ENCODE measurements at places on chromosomes 7 and 10.

GRCh38 chr7:147412109-147412508 lies 1178.5 kb upstream of the C7orf33 start:
- DNase-seq: no peak

DNA sequence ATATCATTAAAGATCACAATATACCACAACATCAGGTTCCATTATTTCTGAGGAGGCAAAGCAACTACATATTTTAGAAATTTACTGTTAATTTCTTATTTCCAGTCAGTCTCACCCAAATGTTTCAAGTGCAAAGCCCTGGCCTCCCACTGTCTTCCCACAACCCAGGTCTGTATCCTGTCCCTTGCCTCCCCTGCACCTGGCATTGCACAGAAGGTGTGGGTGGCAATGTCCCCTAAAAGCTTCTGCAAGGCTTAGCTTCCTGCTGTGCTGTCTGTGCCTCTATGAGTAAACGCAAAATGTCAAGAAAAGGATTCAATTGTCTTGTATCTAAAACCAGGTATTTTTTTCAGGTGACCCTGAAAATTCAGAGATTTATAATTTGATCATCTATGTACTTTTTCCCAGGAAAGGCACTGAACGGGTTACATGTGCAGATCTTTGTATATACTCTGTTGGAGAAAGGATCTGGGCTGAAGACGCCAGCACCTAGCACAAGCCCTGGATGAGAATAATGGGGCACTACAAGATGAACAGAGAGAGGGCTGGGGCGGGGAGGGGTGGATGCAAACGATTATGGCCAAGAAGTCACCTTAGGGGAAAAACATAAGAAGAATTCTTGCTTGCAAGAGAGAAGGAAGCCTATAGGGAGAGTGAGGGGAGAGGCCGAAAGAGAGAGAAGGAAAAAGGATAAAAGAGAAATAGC lies 3.1 kb upstream of the ANTXRL start:
- DNase-seq: no peak

- DNase-seq: no peak
These were observed 43.4 kb downstream of the DNMBP start for GRCh38 chr10:99966306-99966705.

- no peak for DNase-seq
These were observed 175.1 kb downstream of the LRRTM3 start for GRCh38 chr10:67100951-67101350.

DNA sequence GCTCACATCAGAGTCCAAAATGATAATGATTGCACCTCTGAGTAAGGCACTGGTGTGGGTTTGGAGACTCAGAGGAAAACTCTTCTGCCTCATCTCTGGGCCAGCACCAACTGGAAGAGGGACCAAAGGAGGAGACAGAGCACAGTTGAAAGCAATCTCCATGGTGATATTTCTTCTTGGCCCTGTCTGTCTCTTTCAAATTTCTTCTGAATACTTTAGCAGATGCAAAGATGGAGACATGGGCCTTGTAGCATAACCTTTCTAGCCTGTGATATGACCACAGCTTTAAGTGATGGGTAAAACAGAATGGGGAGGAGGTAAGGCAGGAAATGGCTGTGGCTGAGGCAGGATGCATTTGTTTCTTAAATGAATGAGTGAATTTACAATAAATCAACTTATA lies 12.2 kb upstream of the GIMAP7 start:
- DNase-seq: no peak

DNA sequence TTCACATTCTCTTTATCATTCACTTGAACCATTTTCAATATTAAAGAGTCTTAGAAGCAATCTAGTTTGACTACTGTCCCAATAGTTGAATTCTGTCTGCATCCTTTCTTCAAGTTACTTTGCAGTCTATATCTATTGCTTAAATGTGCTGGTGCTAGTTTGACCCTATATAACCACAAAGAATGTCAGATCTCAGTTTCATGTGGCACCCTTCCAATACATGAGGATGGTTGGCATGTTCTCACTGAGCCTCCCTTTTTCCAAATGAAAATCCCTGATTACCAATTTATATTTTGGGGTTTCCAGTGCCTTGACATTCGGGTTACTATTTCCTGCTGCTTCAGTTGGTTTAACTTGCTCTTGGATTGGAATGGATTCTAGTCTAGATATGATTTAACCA lies 292.7 kb downstream of the EXOC4 start:
- no peak for DNase-seq

- peak; percentile 51 for DNase-seq
These were observed 237.2 kb upstream of the KAT6B start for GRCh38 chr10:74589226-74589673.

DNA sequence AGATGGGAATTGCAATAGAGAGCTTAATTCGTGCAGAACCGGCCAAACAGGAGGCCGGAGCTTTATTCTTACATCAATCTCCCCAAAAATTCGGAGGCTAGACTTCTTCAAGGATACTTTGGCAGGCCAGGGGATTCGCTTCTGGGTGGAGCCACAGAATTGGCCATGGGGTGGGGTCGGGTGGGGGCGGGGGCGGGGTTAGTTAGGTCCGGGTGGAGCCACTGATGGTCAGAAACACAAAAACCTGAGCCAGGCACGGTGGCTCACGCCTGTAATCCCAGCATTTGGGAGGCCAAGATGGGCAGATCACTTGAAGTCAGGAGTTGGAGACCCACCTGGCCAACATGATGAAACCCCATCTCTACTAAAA lies 87.5 kb downstream of the SEPTIN14 start:
- DNase-seq: no peak

DNA sequence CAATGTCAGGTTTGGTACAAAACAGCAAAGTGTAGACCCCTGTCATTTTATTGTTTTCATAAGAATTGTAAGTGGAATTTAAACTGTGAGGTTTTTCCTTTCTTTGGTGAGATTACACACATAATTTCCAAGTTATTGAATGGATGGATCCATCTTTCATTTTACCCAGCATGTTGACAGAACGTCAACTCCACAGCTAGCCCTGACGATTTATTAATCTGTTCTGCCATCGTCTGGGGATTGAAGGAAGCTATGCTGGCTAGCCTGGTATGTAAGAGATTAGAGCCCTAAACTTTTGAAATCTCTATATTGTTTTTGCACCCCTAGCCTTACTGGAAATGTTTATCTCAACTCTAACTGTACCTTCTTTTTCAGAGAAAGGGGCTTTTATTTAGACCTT lies 8.6 kb downstream of the WNT16 start:
- DNase-seq: no peak

- DNase-seq: no peak
These were observed 64.3 kb upstream of the MDFIC start for GRCh38 chr7:114857605-114858004.

GRCh38 chr7:21543528-21544302 lies 876 bp downstream of the DNAH11 start:
- DNase-seq: no peak

GRCh38 chr7:30866939-30867338 lies 44.7 kb upstream of the AQP1 start:
- no peak for DNase-seq

DNA sequence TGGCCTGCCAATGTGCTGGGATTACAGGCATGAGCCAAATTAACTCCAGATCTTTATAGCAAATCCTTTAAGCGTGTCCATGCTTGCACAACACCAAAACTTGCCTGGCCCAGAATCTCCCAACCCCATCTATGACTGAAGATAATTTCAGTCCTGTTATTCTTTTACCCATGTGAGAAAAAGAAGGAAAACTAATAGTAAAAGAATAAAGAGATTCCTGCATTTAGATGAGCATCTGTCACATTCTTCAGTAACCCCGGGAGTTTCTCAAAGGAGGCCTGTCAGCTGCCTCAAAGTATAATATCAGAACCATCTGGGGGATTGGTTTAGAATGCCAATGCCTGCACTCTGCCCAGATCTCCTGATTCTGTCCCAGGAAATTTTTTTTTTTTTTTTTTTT lies 158.1 kb upstream of the KMT2E start:
- no peak for DNase-seq

DNA sequence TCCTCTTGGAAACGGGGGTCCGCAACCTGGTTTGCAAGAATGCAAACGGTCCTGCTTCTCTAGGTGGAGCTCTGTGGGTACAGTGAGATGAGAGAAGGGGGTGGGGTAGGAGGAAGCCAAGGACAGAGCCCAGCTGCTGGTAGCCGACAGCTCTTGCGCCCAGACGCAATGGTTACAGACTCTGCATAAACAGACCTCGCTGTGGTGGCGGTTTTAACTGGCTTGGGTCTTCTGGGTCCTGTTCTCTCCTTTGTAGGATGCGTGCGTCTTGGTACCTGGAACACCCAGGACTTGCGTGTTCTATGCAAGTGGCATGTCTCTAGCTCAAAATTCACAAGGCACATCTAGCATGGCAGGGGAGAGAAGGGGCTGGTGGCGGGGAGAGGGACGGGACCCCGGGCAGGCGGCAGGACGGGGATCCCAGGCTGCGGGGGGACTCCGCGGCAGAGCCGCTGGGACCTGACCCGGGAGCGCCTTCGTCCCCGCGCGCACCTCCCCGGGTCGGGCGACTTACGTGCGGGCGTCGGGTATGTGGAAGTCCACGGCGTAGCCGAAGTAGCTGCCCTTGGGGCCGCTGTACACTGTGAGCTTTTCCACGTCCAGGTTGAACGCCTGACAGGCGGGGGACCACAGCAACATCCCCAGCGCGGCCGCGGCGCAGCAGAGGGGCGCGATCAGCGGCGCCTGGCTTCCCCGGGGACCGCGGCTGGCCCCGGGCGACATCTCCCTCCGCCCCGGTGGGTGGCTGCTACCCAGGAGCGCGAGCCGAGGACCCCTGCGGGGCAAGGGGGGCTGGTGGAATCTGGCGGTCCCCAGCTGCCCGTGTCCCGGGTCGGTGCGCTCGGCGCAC lies 448 bp downstream of the ITGA8 start:
- no peak for DNase-seq

DNA sequence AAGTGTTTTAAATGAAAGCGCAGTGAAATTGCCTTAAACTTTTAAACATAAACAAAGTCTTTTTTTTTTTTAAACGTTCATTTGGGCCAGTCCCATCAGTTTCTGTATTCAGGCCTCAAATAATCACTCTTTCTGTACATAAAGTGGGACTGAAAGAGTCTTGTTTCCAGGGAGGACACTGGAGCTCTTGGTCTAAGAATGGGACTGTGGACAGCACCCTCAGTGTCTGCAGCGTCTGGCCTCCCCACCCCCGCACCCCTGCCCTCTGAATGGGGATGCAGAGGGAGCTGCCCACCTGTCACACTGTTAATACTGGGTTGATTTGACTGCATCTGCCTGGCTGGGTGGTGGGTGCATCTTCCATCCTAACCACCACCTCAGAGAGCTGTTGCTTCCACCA lies 5.2 kb downstream of the ZNF365 start:
- DNase-seq: no peak

DNA sequence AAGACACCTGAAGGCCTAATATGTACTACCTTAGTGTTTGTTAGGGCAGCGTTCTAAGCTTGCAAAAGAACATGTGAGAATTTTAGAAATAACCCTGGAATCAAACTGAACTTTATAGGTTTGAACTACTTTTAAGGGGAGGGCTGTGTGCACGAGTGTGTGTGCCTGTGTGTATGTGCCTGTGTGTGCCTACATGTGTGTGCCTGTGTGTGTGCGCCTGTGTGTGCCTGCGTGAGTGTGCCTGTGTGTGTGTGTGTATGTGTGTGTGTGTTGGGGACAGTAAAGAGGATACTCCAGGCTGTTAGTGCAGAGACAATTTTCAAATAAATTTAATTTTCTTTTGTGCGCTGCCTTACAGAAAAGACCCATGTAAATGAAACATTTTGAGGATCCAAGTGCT lies 68.1 kb upstream of the WDR11 start:
- DNase-seq: no peak

DNA sequence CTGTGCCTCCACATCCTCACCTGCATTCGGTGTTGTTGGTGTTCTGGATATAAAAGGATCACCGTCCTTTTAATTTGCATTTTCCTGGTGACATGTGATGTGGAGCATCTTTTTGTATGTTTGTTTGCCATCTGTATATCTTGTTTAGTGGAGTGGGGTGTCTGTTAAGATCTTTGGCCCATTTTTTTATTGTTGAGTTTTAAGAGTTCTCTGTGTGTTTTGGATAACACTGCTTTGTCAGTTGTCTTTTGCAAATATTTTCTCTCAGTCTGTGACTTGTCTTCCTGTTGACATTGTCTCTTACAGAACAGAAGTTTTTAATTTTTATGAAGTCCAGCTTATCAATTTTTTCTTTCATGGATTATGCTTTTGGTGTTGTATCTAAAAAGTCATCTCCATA lies 38.5 kb downstream of the DYNC2I1 start:
- DNase-seq: no peak

GRCh38 chr10:123642293-123642692 lies 23.9 kb upstream of the GPR26 start:
- no peak for DNase-seq

DNA sequence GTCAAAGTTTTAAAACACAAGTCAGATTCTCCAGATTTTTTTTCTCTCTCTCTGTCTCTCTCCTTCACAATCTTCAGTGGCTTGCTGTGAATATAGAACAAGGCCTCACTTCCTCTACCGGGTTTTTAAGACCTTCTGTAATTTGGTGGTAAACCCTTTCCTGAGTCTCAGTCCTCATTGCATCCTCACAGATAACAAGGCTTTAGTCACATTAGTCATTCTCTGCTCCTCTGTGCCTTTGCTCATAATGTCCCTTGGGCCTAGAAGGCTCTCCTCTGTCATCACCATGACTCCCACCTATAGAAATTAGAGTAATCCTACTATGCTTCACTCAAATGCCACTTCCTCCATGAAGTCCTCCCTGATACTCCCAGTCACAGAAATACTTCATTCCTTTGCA lies 172.7 kb upstream of the HPS1 start:
- DNase-seq: no peak

DNA sequence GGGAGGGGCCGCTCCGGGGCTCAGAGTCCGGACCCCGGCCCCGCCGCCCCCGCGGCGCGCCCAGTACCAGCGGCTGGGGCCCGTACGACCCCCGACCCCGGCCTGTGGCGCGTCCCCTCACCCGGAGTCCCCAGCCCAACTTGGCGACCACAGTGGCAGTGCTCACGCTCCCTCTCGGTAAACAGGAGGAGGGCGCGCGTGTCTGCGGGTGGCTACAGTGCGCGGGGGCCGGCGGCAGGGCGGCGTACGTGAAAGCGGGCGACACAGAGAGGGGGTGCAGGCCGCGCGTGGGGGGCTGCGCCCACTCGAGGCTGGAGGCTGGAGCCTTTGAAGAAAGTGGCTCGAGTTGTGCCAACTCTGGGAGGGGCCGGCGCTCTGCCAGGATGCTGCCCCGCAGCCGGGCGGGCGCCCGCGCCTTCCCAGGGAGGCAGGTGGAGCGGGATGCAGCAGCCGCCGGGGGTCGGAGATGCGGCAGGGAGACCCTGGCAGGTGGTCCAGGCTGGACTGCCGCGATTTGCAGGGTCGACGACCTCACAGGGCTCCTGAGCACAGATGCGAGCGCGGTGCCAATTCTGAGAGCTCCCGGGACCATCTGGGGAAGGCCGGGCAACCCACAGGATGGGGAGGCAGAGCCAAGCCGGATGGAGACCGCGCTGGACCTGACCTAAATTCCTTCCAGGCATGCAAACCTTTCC lies 655 bp downstream of the PTPRE start:
- DNase-seq: no peak

DNA sequence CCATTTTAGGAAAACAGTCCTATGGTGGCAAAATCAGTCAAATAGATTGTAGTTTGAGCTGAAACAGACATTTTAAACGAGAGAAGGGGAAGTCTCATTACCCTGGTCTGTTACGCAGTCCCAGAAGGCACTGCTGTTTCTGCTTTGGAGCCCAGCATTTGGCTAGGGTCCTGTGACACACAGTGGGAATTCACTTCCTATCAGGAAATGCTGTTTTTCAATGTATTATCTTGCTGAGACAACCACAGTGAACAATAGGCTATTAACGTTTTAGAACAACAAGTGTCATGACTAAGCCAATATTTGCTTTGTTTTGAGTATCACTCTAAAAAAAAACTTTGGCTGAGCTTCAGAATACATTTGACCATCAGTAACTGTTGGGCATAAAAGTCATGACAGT lies 74.1 kb downstream of the ADD3 start:
- DNase-seq: no peak

GRCh38 chr7:41747961-41748360 lies 45.1 kb upstream of the INHBA start:
- no peak for DNase-seq
